ENCODE measurements at places on chromosomes 2 and 18.

- no peak for DNase-seq
Observed at GRCh38 chr18:21260621-21261020, 18.6 kb downstream of the GREB1L start.

DNA sequence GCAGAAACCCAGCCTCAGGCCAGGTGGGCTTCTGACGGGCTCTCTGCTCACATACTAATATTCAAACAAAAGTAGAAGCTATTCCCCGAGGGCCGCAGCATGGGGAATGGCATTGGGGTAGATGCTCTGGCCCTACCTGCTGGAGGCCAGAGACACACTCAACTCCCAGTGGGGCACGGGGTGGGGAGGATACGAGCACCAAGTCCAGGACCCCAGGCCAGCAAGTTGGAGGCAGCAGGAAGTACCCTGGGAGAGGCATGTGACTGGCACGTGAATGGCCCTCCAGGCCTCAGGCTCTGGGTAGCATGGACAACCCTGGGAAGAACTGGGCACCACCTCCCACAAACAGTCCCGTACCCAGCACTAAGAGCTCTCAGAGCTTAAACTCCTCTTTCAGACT, 3.8 kb downstream of the DNMT3A start:
- DNase-seq, result no peak

DNA sequence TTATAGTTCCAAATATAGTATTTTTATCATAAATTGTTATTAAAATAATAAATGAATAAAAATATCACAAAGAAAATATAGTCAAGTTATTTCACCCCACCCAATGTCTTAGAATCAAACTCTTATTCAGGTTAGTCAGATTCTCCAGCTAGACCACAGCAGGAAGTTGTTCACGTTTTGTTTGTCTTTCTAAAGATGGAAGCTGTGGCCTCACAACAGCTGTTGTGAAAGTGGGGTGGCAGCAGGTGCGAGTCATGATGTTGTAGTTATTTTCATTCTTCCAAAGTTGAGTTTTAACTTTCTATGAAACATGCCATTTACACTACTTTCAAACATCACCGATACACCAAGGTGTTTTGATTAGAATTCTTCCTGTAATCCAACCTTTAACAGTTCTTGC, 272.9 kb downstream of the SLC8A1 start:
- DNase-seq, result no peak

DNA sequence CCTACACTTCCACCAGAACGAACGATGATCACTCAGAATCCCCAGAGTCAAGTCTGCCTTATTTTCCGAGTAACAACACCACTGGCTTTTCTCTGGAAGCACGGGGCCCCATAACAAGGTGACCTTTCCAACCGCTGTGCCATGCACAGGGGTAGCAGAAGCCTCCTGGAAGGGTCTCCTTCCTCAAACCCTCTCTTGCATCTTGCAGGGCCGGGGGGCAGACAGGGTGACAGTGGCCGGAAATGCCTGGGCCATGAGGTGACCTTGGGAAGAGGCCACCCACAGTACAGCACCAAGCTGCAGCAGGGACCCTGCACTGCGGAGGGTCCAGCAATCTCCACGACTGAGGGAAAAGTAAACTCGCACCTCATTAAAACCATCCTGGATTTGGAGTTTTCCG, 108.5 kb downstream of the PXDN start:
- no peak for DNase-seq

- DNase-seq, result no peak
Observed at GRCh38 chr18:11909591-11910026, 1.5 kb upstream of the MPPE1 start.

DNA sequence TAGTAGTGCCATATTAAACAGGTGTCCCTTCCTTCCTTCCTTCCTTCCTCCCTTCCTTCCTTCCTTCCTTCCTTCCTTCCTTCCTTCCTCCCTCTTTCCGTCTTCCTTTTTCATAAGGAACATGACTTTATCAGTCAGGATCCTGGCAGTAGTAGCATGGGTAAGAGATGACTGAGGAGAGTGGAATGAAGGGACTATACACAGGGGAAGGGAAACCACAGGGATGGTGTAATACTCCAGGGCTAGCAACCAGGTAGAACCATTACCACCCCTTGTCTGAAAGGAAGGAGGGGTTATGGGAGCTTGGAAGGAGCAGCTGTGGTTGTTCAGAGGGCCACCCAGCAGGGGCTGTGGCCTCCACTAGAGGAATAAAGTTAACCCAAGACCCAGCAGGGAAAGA, 23.2 kb upstream of the KDM3A start:
- no peak for DNase-seq

- no peak for DNase-seq
Observed at GRCh38 chr18:58611395-58612131, 17.3 kb downstream of the ALPK2 start.

DNA sequence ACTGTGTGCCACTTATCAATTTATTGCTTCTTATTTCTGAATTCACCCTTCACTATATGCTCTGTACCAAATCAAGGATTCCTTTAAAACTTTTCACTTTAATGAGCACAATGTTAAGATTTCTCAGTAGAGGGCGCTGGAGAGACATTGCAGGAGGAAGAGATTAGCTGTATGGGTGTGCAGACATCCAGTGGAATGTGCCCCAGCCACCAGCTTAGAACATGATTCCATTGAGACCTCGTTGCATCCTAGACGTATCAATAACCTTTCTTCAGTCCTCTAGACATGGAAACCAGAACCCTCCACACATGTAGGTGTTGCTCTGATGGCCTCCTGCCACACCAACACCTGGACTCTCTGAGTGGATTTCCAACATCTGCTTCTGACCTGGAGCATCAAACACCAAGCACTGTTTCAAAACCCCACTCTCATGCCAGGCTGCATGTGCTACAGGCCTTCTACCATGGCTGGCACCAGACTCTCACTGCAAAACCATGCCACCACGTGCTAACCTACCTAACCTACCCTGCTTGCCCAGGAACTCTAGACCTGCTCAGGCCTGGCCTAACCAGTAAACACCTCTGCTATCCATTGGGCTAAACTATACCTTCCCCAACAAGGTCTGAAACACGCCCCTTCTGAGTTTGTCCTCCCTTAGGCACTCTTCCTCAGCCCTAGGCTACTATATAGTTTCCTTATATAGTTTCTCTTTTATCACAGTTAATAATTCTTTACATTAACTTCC, 633.2 kb upstream of the PKDCC start:
- no peak for DNase-seq

DNA sequence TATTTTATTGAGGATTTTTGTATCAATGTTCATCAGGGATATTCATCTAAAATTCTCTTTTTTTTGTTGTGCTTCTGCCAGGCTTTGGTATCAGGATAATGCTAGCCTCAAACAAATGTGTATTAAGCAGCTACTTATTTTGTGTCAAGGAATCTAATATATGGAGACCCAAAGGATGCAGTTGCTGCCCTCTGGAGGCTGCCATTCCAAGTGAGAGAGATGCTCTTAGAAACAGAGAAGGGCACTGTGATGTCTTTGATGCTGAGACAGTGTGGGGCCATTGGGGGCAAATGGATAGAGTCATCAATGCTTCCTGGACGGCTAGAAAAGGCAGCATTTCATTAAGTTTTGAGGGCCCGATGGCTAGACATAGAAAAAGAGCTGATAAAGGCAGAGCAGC, 292.6 kb downstream of the SETBP1 start:
- no peak for DNase-seq

- DNase-seq, result no peak
Observed at GRCh38 chr18:6024745-6025248, 129.5 kb upstream of the TMEM200C start.

DNA sequence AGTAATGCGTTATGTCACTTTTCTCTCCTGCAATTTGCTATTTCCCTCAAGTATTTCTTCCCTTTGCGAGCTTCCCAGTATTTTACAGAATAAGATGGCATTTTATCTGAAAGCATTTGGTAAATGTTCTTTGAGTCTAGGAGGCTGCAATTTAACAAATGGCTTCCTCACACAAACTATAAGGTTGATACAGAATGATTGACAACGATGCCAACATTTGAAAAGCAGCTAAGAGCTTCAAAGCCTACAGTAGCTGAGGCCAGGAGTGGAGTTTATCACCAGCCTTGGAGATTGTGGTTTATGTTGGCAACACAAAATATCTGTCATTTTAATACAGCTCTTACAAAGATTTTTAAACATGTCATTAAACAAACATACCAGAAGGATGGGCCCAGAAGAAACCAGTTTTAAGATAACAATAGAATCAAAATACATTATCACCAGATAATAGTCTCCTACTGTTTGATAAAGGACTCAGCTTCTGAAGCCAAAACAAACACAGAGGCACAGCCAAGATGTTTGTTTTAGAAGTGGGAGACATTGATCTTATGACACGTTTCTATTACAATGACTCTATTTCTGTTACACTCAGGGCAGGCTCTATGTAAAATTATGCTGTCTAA, 711.4 kb upstream of the ACVR2A start:
- no peak for DNase-seq

- DNase-seq, result no peak
Observed at GRCh38 chr2:168470320-168471162, 14.5 kb downstream of the CERS6 start.

DNA sequence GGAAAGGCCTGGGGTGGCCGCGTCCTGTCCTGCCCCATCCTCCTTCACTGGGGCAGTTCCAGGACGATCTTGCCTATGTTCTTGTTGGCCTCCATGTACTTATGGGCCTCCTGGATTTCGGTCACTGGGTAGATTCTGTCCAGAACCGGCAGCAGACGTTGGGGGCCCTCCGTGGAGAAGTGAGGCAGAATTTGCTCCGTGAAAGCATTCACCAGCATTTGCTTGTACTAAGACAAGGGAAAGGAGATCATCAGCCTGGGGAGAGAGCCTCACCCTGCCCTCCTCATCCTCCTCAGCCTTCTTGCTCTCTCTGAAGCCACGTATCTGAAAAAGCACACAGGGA, 1.4 kb upstream of the SF3B6 start:
- DNase-seq, result no peak

DNA sequence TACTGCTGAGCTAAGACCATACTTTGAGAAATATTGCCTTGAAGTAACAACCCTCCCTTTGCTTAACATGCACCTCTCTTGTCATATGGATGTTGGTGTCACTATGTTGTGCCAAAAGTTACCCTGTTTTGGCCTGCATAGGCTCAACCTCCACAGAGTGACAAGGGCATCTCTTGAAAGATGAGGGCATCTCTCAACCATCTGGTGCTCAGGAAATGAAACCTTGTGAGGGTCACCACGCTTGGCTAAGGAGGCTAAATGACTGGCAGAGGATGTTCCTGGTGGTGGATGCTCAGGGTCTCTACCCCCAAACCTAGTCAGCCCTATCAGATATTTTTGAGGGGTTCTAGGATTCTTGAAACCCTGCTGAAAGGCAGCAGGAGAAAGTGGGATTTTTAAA, 2.3 kb downstream of the LHCGR start:
- no peak for DNase-seq

DNA sequence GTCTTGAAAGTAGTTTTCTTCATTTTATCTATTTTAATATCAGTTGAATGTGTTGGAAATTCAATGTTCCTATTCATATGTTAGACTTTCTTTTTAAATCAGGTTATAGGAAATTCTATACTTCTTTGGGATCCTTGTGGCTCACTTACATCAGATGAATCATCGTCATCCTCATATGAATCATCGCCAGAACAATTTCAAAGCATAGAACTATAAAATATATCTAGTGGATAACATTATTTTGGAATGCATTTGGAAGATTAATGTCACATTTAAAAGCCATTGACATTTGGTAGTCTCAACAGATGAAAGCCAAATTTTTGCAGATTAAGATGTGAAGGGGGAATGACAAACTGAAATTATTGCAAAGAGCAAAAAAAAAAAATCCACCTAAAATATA, 94.1 kb downstream of the FAM161A start:
- no peak for DNase-seq

GRCh38 chr2:88880441-88880953, 189.0 kb downstream of the RPIA start:
- DNase-seq, result no peak

GRCh38 chr2:227320305-227321094, 4.6 kb upstream of the MFF start:
- no peak for DNase-seq

GRCh38 chr2:204776781-204777559, 231.7 kb downstream of the PARD3B start:
- DNase-seq, result no peak

DNA sequence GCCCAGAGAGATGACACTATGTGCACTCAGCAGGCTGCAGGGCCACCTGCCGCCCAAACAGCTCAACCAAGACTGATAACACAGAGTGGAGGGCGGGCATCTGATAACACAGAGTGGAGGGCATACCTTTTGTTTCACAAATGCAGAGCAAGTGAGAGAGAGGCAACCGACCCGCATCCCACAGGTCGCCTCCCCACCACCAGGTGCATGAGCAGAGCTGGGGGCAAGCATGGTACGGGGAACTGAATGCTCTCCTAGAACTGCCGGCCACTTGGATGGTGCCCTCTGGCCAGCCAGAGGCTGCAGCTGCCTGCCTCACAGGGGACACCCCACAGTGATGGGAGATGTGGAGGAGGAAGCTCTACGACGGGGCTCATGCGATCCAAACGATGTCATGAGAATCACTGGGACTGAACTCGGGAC, 49.5 kb downstream of the ANO7 start:
- no peak for DNase-seq

GRCh38 chr2:96806468-96807126, 9.5 kb upstream of the CNNM3 start:
- no peak for DNase-seq

DNA sequence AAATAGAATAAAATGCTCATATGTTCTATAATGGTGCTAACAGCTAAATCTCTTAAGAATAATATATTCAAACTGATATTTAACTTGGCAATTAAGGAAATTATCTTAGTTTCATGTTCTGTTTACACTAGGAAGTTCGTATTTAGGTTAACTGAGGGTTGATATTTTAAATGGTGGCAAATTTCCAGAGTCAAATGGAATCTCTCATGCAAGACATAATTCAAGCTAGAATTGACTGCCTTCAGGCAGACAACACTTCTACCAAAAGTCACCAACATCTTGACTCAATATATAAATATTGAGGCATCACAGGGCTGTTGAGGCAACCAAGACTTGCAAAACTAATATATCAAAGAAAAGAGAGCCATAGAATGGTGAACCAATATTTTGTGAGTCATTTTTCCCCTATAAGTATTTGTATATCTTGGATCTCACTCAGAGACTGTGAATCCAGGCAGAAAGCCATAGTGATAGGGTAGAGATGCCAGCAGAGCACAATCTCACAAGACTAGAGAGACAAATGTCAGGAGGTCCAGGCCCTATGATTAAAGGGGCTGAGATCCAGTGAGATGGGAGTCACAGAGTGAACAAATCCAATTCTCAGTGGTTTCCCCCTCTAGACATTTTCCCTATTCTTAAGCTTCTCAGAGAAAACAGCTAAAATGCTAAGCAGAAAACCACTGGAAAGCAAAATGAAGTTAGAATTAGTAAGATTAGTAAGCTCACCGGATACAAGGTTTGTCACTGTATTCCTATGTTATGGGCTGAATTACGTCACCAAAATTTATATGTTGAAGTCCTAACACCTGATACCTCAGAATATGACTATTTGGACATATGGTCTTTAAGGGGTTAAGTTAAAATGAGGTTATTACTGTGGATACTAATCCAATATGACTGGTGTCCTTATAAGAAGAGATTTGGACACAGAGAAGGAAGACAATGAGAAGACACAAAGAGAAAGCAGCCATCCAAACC, 358.2 kb upstream of the UBE2E3 start:
- DNase-seq, result no peak

- no peak for DNase-seq
Observed at GRCh38 chr2:190065839-190066238, 3.3 kb upstream of the MSTN start.
